ENCODE measurements at places on chromosomes 11 and 22.

DNA sequence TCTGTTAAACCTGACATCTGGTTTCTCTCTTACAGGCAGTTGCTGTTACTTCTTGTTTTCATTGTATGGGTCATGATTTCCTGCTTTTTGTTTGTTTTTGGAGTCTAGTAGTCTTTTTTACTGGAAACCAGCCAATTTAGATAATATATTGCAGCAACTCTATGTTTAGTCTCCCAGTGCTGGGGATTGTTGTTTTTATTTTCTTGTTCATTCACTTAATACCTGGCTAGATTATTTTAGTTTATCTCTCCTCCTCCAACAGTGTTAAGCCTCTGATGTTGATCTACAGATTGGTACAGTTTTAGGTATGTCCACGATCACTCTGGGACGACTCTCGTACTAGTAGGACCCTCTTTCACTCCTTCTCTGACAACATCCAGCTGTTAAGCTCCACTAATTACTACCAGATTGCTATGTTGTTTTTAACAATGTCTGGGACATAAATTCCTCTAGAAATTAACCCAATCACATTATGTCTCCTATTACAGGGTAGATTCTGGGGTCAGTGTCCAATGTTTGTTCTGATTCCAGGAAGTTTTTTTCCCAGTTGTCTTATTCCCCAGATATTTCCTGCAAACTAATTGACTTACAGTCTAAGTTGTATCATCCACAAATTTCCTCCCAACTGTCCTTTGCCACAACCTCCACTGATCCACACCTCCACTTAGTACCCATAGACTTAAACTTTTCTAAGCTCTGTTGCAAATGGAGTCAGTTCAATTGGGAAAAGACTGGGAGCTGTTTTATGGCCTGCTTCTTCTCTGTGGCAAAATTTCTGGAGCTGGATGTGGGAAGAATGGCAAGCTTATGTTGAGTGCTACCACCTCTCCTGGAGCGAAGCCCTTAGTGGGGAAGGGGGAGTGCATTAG is 1280.6 kb upstream of the CNTN5 start:
- DNase-seq, result no peak

GRCh38 chr11:95907476-95907875 is 16.4 kb downstream of the MTMR2 start:
- DNase-seq, result no peak

DNA sequence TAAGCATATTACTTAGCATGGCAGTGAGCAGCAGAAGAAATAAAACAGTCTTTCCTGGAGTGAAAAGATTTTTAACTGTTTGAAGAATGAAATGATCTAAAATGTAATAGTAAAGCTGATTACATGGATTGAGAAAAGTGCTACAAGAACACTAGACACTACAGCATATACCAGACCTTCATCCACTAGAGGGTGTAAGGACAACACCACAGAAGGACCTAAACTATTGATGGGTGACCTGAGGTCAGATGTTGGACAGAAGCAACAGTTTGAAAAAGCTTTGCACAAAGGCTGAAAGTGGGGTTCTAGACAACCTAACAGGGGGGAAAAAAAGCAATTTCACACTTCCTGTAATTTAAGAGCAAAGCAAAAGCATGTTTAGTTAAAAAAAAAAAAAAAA is 97.7 kb downstream of the RBFOX2 start:
- no peak for DNase-seq

DNA sequence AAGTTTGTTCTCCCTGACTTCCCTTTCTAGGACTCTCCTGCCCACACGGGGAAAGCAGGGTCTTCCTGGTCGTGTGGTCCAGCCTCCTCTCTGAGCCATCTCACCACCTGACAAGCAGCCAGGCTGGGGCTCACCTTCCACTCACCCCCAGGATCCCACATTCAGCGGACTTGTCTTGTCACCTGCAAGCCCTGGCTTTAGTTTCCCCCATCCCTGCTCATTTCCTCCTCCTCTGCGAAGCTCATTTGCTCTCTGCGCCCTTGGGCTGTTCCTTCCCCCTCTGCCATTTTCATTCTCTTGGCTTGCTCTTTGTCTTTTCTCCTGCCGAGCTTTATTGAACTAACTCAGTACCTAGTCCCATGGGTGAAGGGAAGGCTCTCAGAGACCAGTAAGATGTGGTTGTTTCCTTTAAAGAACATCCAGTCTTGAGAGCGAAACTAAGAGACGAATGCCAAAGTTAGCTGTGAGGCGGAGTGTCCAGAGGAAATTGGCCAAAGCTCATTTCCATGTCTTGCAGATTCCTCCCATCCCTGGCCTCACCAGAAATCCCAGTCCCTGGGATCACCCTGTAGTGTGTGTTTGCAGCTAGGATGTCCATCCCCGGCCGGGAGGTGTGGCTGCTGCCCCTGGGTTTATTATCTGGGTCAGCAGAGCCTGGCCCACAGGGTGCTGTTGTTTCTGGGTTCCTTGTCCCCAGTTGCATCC is 2.0 kb downstream of the ST14 start:
- DNase-seq, result no peak

DNA sequence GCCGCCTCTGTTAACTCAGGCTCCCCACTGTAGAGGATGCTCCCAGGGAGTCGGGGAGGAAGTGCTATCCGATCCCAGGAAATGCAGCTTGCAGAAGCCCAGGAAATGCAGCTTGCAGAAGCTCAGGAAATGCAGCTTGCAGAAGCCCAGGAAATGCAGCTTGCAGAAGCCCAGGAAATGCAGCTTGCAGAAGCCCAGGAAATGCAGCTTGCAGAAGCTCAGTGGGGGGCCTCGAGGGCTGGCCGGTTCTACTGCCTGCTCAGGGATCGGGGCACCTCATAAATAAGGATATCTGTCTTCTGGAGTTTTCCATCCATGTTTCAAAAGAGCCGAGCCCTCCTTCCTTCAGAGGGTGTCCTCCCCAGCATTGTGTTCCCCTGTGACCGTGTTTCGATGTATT is 25.1 kb upstream of the SMIM38 start:
- DNase-seq, result no peak

GRCh38 chr22:33919391-33920196 is 682 bp downstream of the LARGE1 start:
- DNase-seq, result peak; percentile 7

DNA sequence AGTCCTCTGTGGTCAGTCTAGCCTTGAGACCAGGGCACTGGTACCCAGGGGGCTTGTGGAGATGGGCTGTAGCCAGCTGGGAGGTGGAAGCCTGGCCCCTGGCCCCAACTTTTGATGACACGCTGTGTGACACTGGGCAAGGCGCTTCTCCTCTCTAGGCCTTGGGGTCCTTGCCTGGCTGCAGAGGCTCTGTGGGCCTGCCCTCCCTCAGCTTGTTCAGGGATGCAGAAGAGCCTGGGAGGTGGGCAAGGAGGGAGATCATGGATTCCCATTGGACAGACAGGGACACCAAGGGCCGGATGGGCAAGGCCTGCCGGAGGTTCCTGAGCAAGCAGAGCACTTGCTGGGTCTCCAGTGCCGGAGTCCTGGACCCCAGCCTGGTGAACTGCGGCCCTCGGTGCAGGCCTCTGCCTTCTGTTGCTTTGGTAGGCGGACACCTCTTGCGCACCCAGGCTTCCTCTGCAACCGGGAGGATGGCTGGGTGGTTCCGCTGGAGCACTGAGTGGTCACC is 1.3 kb upstream of the PPP2R5B start:
- no peak for DNase-seq

Measured in stimulated activated CD4-positive, alpha-beta T cell treated with anti-CD3 and anti-CD28 coated beads, Interleukin-12 subunit alpha, Interleukin-12 subunit beta, amount 100 ng/mL, for 4 hours (primary cell).